ENCODE measurements at places on chromosomes 13 and 19.

DNA sequence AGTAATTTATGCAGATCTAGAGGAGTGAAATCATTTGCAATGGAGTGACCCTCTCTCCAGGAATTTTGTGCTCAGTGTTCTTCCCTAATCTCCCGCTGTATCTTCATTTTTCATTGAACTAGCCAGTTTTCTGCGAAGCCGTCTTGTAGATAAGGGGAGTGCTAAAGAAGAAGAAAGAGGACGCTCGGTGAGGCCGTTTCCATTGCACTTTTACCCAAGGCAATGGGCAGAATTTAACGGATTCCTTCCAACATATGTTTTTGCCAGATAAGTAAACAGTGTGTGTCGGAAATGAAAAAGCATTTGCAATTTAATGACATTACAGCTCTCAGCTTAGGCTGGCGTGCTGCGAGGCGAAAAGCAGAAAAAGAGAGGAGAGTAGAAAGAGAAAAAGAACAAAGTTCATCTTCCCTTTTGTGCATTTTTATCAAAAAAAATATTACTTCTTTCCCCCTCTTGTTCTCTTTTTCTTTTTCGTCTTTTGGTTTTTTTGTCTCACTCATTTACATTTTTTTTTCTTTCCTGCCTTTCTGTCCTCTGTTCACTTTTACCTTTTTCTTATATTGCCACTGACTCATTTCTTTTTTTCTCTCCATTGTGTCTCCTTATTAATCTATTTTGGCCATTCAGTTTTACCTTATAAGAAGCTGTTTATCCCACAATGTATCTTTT, 49.9 kb downstream of the SOX21 start:
- DNase-seq, result no peak

DNA sequence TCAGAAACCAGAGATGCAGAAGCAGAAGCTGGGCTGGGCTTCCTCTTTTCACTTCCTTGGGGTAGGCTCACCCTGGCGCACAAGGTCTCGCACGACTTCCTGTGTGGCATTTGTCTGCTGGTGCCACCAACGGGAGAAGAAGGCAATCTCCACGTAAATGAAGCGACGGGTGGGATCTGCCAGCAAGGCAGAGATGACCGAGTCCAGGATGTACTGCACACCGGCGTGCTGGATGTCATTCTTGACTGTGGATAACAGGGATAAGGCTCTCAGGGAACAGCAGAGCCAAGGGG, 1.3 kb downstream of the MAN2B1 start:
- peak; percentile 25 for DNase-seq

DNA sequence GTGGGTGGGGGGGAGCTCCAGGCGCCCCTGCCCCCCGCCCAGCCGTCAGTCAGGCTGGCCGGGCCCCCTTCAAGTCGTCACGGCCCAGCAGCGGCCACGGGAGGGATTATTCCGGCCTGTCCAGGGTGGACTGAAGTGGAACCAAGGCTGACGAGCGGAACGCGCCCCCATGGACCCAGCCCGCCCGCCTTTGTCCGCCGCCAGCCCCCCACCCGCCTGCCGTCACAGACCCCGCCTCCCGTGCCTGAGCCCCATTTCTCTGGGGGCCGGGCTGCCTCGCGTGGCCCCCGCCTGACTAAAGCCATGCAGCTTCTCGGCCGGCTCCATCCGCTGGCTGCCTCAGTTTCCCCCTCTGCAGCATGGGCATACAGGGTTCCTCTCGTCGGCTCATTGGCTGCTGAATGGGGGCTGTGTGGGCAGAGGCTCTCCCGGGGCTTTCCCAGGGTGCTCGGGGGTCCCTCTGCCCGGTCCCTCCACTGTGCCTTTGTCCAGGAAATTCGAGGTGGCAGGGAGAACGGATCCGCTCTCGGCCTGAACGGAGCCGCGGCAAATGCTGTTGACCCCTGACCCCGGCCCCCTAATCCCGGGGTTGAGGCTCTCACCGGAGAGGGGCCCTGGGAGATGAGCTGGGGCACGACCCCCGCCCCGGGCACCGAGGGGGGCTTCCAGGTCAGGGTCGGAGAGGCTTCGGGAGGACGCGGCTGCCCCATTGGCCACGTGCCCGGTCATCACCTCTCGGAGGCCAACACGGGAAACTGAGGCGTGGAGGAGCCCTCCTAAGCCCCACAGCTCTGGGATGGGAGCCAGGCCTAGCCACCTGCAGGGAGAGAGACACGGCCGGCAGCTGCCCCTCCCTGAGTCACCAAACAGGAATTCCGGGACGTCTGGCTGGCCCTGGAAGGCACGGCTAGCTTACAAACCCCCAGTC, 27.4 kb downstream of the EFNA2 start:
- DNase-seq, result no peak

DNA sequence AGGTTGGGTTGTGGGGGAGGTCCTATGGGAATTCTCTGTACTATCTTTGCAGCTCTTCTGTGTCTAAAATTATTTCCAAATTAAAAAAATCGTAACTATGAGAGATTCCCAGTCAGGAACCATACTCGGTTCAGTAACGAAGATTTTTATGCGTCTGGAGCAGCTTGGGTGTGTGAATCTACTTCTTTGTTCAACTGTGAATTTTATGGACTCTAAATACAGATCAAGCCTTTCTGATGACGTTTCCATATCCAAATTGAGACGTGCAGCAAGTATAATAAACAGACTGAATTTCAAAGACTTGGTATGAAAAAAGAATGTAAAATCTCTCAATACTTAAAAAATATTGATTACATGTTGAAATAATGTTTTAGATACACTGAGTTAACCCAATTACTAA, 30.9 kb downstream of the MLLT1 start:
- DNase-seq, result no peak

- DNase-seq, result no peak
These were observed 324.0 kb downstream of the SHISA2 start for GRCh38 chr13:25727810-25728209.

DNA sequence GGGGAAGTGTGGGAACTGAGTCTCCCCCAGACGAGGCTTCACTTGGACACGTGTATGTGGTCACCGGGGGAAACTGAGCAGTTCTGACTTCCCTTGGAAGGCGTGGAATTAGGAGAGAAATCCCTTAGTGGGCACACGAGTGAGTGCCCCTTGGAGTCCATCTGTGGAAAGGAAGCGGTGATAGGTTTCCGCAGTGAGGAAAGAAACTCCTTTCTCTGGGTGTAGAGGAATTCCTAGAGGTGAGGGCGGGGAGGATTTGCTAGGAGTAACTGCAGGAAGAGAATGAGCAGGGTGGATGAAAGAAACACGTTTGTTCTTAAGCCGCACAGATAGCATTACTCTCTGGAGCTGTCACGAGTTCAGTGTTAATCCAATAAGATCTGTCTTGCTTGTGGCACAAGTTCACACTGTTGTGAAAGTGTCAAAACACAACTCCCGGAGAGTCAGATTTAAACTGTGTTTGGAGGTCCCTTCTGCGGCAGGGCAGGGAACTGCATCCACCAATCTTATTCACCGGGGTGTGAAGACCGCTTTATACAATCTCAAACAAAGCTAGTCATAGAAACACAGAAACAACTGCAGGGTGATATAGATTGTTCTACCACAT, 1.2 kb downstream of the KL start:
- peak; percentile 5 for DNase-seq

- DNase-seq, result no peak
These were observed 49.8 kb downstream of the ATP8A2 start for GRCh38 chr13:25421612-25422011.

DNA sequence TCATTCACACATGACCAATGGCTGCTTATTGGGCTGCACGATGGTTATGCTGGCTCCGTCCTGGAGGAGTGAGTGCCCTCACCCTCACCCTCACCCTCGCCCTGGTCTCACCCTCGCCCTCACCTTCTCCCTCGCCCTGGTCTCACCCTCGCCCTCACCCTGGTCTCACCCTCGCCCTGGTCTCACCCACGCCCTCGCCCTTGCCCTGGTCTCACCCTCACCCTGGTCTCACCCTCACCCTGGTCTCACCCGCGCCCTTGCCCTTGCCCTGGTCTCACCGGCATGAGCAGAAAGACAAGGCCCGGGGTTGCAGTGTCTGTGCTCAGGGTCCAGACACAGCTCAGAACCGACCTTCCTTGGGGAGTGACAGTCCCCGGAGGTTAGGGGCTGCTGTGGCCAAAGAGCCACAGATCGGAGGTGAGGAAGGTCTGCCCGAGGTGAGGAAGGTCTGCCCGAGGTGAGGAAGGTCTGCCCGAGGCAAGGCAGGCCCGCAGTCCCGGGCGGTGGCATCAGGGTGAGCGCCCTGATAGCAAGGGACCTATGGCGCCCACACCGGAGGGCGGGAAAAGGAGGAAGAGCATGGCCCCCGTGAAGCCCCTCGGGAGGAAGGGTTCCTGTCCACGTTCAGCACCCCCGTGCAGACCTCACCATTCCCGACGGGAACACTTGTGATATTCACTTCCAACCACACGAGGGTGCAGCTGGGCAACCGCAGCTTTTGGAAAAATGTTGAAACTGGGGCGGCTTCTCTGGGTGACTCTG, 65.6 kb downstream of the MCF2L start:
- DNase-seq, result no peak

GRCh38 chr19:3097442-3097871, 3.3 kb downstream of the GNA11 start:
- DNase-seq, result no peak

DNA sequence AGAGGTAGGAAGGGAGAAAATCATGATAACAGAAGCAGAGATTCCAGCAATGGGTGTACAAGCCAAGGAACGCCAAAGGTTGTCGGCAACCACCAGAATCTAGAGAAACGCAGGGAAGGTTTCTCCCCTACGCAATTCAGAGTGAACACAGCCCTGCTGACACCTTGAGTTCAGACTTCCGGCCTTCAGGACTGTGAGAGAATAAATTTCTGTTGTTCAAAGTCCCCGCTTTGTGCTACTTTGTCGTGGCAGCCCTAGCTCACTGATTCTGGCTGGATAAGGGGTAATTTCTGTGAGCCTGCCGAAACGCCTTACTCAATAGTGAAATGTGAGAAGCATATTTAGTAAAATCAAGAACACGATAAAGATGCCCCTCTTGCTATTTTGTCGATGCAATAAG, 5.3 kb upstream of the CLEC4G start:
- no peak for DNase-seq

DNA sequence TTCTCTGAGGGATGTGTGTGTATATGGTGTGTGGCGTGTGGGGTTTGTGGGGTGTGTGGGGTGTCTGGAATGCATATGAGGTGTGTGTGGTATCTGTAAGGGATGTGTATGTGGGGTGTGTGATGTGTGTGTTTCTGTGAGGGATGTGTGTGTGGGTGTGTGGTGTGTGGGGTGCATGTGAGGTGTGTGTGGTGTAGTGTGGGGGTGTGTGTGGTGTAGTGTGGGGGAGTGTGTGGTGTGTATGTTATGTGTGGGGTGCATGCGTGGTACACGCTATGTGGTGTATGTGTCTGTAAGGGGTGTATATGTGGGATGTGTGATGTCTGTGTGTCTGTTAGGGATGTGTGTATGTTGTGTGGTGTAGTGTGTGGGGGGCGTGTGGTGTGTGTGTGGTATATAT, 300.0 kb downstream of the FGF9 start:
- no peak for DNase-seq

DNA sequence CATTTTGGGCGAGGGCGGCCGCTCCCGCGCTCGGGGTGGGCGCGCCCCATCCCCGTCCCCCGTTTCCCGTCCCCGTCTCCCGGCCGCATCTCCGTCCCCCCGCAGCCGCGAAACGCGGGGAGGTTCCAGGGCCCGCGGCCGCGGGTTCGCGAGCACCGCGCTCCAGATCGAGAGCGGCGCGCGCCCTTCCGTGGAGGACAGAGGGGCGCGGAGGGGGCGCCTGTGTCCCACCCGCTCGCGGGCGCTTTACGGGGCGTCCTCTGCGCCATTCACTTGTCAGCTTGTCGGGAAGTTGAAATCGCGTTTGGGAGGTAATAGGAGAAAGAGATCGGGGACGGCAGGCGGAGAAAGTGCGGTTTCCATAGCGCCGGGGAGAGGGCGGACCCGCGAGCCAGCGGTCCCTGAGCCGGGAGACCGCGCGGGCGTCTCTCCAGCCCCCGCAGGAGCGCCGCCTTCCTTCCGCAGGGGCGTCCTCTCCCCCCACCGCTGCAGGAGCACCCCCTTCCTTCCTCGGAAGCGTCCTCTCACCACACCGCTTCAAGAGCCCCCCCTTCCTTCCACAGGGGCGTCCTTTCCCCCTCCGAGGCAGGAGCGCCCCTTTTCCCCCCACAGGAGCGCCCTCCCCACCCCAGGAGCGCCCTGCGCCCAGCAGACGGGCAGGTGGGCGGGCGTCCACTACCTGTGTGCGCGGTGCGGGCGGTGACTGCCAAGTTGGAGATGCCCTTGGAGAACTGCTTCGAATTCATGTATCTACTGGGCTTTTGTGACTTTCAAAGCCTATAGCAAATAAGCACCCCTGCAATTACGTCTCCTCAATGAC, 962 bp upstream of the IRS2 start:
- DNase-seq, result peak; percentile 22

GRCh38 chr13:32845952-32846950, 170.0 kb upstream of the KL start:
- no peak for DNase-seq

GRCh38 chr13:112525356-112525945, 62.5 kb downstream of the TUBGCP3 start:
- no peak for DNase-seq

GRCh38 chr13:98325724-98326123, 148.7 kb upstream of the RNF113B start:
- DNase-seq, result no peak

- no peak for DNase-seq
These were observed 3.4 kb upstream of the ZNF808 start for GRCh38 chr19:52524086-52524485.

GRCh38 chr13:20065516-20065915, 95.3 kb downstream of the GJA3 start:
- no peak for DNase-seq

DNA sequence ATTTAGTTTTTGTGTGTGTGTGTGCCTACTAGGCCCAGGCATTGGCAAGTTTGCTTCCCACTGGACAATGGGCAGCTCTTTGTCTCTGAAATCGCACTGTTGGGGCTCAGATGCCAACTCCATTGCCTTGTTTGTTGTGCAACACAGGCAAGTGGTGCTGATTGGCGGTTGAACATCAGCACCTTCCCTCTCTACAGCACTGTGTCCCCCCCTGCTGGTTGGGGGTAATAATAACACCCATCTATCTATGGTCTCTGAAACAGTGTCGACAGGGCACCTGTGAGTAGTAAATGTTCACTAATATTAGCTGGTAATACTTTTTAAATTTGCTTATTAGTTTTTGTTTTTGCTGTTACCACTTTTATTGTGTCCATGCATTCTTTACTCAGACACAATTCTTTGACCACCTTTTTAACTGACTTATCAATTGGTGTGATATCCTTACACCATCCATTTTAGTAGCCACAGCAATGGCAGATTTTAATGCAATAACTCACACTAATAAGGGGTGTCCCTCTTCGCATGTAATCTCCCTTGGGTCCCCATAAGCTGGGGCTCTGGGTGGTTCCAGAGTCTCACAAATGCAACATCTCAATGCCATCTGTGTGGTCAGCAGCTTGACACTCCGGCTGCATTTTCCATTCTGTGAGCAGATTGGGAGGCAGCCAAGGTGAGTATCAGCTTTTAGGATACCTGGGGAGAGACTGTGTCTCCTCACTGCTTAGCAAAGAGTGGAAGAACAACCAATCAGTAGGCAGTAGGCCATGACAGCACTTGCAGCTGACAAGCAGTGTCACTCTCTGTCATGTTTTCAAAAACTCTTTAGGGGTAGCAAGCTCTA, 47.7 kb upstream of the UQCRFS1 start:
- DNase-seq, result no peak

- no peak for DNase-seq
These were observed 2.5 kb upstream of the PLEKHF1 start for GRCh38 chr19:29662604-29663404.
